ENCODE measurements at places on chromosomes 2 and 18.
A peak's percentile ranks its signal among the peaks of the same experiment; 100 is the strongest.

- DNase-seq = no peak
These were observed 63.4 kb upstream of the ARHGAP28 start for GRCh38 chr18:6666012-6666685.

DNA sequence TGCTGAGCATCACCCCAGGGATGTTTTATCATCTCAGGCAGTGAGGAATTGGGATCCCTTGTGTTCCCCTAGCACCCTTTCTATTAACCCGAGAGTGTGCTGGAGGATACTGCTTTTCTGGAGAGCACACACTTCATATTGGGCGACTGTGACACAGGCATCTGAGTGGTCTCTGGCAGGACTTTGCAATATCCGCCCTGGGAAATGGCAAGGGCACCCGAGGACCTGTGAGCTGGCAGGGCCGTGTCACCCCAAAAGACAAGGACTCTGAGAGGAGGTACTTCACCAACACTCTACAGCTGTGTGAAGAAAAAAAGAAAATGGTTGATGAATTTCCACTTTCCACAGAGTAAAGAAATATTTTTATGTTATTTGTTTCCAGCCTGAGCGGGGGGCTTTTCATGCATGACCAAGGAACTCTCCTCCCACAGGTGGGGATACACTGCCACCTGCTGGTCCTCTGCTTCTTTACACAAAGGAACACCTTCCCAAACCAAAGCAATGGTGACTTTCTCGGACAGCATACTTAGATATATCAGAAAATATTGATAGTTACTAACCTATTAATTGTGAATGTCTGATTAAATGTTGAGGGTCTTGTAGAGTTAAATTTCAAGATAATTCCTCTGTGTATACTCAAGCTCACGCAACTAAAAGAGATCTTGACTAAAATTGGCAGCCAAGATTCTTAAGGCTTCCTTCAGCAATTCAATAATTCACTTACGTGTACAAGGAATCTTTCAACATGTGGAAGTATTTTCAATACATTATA lies 45.9 kb upstream of the REG3G start:
- peak; percentile 76 for DNase-seq

DNA sequence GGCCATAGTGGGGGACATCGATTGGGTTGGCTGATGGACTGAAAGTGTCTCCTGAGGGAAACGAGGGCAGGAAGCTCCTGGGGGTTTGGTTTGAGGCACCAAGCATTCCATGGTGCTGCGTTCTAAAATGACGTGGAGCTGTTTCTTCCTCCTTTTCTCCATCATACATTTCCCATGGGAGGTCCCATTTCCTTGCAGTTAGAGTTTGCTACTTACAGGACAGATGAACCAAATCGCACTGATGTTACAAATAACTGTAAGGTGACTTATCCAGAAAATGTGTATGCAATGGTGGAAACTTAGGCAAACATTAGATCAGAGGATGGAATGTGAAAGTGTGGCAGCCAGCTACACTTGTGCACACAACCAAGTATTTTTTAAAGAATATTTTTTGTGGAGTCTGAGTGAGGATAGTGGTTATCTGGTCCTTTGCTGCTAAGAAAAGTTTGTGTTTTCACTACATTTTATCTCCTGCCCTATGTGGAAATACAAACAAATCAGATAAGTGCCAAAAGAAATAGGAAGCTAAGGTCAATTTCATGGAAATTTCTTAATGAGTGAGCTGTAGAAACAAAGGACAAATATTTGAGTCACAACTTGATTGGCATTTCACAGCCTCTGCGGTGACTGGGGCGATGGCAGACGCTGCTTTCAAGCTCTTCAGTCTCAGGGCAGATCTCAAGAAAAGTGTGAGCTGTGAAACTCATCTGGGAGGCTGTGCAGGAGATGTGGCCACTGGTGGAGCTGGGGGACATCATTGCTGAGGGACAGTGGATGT lies 256.2 kb downstream of the TSN start:
- DNase-seq = no peak

GRCh38 chr18:67041334-67041733 lies 437.4 kb upstream of the CDH19 start:
- no peak for DNase-seq
